Esophagus muscularis mucosa (tissue), 4 donors: ENCODE measurements at places on chromosomes 11 and 22. TPM values are rescaled to one million over a fixed set of nuclear protein-coding genes. Genes with fewer than 3 reads are reported as not detected.

GRCh38 chr22:21942407-21943343 is 10.0 kb downstream of the PPM1F start:
- H3K36me3 ChIP-seq: peaks cover 13% of the 10 kb centered on the region
- peak overlapping the region; percentile 93 for H3K27ac ChIP-seq
- DNase-seq: no peak
- H3K27me3 ChIP-seq: no peaks in the 10 kb centered on the region

DNA sequence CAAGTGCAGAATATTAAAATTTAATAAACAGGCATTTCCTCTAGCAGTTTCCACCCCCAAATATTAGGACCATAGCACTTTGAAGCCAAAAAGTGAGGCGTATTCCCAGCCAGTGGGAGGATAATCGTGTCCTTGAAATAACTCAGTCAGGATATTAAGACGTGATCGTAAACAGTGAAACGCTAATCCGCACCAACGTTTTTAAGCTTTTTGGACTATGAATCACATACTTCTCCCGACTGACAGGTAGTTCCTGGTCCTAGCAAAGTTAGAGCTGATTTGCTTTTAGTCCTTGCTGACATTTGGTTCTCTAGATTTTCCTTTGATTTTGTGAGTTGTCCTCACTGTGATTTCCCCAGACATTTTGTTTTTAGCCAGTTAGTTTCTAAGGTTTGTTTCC is 197.1 kb upstream of the ARHGAP20 start:
- peak; percentile 64 for DNase-seq
- H3K27me3 ChIP-seq: no peaks in the 10 kb centered on the region
- H3K27ac ChIP-seq: peak overlapping the region; percentile 24
- no peaks in the 10 kb centered on the region for H3K4me1 ChIP-seq

DNA sequence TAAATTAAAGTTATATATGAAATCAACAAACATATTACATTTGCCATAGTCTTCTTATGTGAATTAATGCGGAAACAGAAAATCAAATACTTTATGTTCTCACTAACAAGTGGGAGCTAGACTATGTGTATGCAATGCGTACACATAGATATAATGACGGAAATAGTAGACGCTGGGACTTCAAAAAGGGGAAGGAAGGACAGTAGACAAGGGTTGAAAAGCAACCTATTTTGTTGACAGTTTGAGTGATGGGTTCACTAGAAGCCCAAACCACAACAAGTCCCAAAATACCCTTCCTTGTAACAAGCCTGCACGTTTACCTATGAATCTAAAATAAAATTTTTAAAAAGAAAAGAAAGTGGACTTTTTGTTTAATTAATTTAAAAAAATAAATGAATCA is 430.8 kb upstream of the CNTN5 start:
- no peak overlapping the region for H3K27ac ChIP-seq
- no peaks in the 10 kb centered on the region for H3K27me3 ChIP-seq
- no peak for DNase-seq
- H3K4me1 ChIP-seq: no peaks in the 10 kb centered on the region

DNA sequence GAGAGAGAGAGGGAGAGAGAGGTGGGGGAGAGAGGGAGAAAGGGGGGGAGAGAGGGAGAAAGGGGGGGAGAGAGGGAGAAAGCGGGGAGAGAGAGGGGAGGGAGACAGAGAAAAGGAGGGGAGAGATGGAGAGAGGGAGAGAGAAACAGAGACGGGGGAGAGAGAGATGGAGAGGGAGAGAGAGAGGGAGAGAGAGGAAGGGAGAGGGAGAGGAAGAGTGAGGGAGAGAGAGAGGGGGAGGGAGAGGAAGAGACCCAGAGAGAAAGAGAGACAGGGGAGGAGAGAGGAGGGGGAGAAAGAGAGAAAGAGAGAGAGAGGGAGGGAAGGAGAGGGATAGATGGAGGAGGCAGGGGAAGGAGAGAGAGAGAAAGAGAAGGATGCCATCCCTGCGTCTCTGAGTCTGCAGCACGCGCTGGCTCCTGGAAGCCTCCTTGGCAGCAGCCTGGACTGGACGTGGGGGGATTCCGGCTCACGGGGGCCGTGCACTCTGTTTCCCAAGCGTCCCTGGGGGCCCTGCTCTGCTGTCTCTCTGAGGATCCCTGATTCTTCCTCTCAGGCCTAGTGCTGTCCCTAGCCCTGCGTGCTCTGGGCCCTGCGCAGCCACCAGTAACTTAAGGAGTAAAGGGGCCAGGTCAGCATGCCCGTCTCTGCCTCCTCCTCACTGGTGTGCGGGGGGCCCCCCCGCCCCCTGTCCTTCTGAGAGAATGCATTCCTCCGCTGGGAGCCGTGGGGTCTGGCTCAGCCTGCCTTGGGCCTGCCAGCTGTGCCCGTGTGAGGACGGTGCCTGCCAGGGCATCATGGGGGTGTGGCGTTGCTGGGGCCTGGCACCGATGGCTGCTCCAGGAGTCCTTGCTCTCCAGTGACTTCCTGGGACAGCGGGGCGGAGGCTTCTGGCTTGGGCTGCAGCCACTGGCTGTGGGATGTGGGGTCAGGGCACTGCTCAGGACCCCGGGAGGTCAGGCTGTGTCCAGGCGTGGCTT is 429.5 kb downstream of the TBC1D22A start:
- H3K27ac ChIP-seq: no peak overlapping the region
- no peak for DNase-seq
- H3K27me3 ChIP-seq: peaks cover under 1% of the 10 kb centered on the region

The TRIM66 gene
- total RNA-seq: 2.2 TPM

The BIK gene
- total RNA-seq: not detected
